Neuronal stem cell (in vitro differentiated cells): ENCODE measurements at places on chromosomes 2 and 18.
A peak's percentile ranks its signal among the peaks of the same experiment; 100 is the strongest.

- no peak for DNase-seq
These were observed 1.4 kb downstream of the SOX11 start for GRCh38 chr2:5693287-5694201.

DNA sequence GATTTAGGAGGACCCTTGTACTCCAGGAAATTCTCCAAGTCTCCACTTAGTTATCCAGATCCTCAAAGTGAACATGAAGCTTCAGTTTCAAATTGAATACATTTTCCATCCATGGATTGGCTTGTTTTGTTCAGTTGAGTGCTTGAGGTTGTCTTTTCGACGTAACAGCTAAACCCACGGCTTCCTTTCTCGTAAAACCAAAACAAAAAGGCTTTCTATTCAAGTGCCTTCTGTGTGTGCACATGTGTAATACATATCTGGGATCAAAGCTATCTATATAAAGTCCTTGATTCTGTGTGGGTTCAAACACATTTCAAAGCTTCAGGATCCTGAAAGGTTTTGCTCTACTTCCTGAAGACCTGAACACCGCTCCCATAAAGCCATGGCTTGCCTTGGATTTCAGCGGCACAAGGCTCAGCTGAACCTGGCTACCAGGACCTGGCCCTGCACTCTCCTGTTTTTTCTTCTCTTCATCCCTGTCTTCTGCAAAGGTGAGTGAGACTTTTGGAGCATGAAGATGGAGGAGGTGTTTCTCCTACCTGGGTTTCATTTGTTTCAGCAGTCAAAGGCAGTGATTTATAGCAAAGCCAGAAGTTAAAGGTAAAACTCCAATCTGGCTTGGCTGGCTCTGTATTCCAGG, at the start of gene CTLA4:
TSS of gene CTLA4 (plus strand) at position 211 of the 640 bp plus-strand sequence. CDS start at position 383, 172 bp downstream.
- no peak for DNase-seq

DNA sequence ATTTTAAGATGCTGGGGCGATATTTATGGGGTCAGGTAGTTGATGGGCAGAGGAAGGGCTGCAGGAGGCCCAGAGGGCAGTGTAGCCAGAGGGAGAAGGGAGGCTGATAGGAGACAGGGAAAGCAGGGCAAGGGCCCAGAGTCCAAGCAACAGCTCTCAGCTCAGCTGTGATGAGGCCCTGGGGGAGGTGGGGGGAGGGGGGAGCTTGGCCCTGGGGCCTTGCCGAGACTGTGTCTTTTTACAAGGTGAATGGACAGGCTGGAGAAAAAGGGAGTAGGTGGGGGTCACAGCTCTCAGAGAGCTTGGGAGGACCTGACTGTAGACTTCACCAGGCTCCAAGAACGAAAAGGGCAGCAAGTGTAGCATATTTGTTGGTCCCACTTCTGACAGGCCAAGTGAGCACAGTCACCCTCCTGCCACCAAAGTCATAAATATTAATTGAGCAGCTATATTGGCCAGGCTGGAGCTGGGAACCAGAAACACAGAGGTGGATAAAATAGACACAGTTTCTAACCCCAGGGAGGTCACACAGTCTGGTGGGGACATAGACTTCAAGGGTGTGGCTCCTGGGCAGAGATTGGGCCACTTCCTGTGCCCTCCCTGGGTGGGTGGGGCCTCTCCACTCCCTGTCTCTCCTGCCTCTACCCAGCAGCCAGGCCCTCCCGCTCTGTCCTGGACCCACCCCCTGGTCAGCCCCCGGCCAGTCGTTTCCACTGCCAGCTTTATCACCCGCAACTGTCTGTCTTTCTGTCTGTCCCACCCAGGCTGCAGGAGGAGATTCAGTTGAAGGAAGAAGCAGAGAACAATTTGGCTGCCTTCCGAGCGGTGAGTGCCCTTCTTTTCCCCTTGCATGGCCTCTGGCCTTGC, 1.4 kb downstream of the DES start:
- no peak for DNase-seq

GRCh38 chr18:62982600-62983251, 267.4 kb downstream of the PHLPP1 start:
- peak; percentile 55 for DNase-seq

GRCh38 chr2:182446087-182446486, 19.3 kb upstream of the PDE1A start:
- DNase-seq: no peak

DNA sequence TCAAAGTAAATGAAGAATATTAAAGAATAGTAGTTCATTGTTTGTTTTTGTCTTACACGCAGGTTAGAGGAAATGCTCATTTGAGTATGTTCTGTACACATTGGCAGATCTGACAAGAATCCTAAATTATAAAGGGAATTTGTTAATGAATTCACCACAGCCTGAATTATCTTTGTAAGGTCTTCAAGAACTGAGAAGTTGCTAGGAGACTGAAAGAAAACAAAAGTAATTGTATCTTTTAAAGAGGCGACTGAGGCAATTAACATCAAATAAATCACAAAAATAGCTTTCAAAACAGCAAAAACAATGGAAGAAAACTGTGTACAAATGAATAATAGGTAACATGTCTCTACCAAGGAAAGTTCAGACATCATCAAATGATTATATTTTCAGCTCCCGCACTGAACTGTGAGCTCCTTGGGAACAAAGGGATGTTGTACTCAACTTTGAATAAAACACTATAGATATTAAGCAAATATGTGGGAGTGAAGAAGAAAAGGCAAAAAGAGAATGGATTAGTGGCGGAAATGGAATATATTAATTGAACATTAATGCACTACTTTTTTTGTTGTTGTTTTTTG, 51.7 kb upstream of the ATIC start:
- no peak for DNase-seq

DNA sequence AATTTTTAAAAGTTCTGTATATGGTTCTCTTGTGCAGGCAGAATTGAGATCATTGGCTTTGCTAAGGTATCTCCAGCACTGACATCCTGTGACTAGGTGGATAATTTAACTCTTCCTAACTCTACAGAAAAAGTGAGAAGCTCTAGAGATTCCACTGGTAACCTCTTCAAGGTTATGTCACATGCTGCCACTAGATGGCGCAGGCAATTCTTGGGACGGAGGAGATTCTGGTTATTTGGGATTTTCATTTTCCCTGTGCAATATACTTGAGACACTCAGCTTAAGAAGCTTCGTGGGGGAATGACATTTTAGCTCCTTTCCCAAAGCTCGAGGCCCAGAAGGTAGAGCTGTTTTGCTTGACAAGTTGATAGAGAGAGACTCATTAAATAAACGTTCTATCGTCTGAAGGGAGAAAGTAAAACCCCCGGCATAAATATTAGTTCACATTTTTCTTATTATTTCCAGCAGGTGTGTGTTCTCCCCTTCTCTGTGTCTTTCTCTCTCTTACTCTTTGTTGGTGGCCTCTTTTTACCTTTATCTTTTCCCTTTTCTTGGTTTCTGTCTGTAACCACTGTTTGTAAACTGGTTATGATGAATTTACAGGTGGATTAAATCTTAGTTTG, 26.6 kb upstream of the LANCL1 start:
- peak; percentile 21 for DNase-seq

DNA sequence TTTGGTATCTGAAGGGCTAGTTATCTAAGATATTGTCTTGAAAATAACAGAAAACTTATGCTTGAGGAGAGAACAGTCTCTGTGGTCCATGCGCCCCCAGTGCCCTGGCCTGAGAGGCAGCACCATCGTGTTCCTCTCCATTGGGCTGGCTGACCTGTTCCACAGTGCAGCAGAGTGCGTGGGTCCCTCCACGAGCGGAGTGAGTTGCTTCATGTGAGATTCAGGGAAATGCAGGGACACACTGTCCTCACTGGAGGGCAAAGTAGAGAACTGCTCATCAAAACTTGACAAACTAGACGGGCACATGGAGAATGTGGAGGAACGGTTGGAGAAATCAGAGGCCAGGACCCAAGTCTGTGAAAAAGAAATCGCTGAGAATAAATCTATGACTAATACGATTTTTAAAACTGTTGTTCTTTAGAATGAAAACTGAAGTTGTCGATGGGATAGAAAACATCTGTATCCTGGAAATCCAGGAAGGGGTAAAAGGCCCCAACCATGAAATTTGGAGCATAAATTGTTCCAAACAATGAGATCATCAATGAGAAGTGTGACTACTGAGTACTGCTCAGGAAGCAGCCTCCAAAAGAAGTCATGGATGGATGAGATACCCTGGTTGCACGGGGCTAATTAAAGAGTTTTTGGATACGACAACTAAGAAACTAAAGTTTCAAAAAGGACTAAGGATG, 58.1 kb downstream of the REV1 start:
- DNase-seq: no peak

DNA sequence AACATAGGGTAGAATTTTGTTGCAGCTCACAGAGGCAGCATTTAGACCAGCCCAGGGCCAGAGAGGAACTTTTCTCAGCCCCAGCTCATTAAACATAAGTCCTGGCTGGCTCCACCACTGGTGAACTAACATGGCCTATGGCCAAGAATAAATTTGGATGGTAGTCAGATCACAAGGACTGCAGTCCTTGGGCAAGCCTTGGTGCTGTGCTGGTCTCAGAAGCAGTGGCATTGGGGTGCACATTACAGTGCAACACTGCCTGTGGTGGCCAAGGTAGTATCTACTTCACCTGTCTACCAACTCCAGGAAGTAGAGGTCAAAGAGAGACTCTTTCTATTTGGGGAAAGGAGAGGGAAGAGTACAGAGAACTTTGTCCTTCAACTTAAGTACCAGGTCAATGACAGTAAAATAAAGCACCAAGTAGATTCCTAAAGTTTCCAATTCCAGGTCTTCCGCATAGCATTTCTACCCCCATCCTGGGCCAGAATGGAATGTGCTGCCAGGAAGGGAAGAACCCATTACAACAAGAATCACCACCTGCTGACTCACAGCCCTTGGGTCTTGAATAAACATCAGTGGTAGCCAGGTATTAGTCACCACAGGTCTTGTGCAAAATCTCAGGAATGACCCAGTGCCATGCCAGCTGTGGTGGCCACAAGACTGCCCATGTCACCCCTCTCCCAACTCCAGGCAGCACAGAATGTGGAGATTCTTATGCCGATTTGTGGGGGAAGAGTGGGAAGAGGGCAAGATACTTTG, 155.4 kb upstream of the FSIP2 start:
- DNase-seq: no peak

- no peak for DNase-seq
These were observed 138.7 kb downstream of the ALPK2 start for GRCh38 chr18:58490238-58490637.

DNA sequence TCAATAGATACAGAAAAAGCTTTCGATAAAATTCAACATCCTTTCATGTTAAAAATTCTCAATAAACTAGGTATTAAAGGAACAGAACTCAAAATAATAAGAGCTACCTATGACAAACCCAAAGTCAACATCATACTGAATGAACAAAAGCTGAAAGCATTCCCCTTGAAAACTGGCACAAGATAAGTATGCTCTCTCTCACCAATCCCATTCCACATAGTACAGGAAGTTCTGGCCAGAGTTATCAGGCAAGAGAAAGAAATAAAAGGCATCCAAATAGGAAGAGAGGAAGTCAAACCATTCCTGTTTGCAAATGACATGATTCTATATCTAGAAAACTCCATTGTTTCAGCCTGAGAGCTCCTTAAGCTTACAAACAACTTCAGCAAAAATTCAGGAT, 1145.8 kb upstream of the DDX18 start:
- DNase-seq: no peak

DNA sequence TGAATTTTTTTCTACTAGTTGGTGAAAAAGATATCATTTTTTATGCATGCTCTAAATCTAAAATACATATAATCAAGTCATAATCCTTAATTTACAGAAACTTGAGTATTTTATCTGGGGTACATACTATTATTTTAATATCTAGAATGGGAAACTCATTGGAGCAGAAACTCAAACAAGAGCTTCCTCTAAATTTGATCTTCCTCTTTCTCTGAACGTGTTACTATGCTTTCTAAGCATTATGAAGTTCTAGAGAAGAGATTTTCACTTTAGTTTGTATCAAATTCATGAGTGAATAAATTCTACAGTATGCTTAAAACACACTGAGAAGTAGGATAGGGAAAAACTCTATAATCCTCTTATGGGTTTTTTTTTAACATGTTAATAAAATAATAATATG, 20.6 kb upstream of the SLC38A11 start:
- DNase-seq: no peak

DNA sequence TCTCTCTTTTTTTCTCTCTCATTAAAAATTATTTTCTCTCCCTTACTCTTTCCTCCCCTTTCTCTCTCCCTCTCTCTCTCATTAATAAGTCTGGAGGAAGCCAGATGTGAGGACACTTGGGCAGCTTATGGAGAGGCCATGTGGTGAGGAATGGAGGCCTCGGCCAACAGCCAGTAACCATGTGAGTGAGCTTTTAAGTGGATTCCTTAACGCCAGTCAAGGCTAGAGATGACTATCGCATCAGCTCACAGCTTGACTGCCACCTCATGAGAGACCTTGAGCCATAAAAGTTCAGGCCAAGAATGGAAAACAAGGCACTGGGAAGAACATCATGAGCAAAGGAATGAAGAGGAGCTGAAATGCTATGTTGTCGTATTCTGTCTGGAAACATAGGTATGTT, 39.1 kb downstream of the ETAA1 start:
- no peak for DNase-seq

GRCh38 chr2:156522864-156523440, 86.8 kb downstream of the GPD2 start:
- no peak for DNase-seq

- no peak for DNase-seq
These were observed 390.4 kb downstream of the SOX11 start for GRCh38 chr2:6082625-6083018.

GRCh38 chr2:112793449-112793978, 9.2 kb upstream of the IL1A start:
- no peak for DNase-seq

DNA sequence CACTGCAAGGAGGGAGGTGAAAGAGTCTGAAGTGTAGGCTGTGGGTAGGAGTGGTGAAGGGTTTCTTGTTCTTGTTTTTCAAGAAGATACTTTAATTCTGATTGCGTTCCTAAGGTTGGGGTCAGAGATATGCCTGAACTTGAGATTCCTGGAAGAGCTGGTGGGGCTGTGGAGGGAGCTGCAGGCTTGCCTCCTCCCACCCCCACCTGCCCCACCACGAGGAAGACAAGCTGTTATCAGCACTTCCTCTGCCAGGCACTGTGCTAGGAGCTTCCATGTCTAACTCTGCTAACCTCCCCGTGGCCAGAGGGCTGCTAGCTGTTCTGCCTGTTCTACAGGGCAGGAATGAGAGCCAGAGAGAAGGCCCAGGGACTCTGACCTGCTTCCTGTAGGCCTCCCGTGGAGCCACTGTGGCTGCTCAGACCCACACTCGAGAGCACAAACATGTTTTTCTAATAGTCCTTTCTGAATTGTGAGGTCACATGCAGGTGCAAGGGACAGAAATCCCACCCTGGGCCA, 13.7 kb downstream of the ANKRD23 start:
- no peak for DNase-seq

GRCh38 chr2:73175663-73176204, 26.6 kb upstream of the NOTO start:
- DNase-seq: peak; percentile 54

GRCh38 chr2:66446941-66447340, 12.0 kb downstream of the MEIS1 start:
- no peak for DNase-seq

GRCh38 chr2:138794724-138795123, 14.5 kb upstream of the NXPH2 start:
- DNase-seq: no peak

- no peak for DNase-seq
These were observed 32.5 kb upstream of the SP100 start for GRCh38 chr2:230383453-230383852.
